ENCODE measurements at places on chromosomes 5 and 9.

DNA sequence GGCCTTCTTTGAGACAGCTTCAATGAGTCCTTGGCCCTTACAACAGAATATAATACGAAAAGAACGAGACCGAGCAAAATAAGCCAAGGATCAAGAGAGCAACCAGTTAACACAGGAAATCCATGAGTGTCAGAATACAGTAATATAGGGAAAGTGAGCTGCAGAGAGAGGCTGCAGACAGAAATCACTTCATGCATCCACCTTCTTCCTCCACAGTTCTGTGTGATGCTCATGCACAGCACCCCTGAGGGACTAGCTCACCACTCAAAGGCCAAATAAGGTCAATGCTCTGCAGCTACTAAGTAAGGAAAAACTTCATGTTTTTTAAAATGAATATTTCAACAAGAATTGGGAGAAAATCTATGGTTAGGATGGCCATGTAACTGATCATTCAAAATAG lies 257.1 kb downstream of the MCTP1 start:
- no peak for DNase-seq

- DNase-seq, result no peak
Observed at GRCh38 chr5:149837680-149838269, 106.8 kb downstream of the PDE6A start.

DNA sequence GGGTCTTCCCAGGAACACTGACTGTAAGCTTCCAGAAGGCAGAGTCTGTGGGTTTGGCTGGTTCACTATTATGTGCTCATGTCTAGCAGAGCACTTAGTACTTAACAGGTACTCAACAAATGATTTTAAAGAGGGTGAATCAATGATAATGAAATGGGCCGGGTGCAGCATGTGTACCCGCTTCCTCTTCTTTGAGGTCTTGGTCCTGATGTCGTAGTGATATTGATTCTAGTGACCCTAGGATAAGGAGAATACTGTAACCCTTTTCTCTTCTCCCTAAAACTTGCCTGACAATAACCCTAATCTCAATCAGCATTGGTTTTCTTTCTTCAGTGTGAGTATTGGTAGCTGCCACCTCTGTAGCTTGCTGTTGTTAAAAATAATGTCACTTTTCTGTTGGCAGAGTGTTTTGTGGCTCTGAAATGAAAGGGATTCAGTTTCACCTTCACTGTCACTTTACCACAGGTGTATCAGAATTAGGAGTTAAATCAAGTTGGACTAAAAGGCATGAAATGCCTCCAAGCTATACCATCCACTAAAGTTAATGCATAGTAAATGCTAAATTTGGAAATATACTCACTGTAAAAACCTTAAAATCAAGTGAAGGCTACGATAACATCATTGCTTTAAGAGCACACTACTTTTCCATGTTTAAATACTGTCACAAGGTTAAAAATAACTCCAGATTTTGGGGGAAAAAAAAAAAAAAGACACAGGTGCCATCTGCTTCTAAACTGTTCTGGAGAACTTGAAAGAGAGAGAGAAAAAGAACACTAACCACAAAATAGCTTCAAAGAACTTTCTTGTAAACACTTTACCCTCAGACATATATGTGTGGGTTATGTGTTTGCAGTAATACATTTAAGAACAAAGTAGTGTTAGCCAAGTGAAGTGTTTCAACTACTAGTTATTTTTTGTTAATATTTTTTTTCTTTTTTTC lies 6.0 kb downstream of the CAMK4 start:
- no peak for DNase-seq

DNA sequence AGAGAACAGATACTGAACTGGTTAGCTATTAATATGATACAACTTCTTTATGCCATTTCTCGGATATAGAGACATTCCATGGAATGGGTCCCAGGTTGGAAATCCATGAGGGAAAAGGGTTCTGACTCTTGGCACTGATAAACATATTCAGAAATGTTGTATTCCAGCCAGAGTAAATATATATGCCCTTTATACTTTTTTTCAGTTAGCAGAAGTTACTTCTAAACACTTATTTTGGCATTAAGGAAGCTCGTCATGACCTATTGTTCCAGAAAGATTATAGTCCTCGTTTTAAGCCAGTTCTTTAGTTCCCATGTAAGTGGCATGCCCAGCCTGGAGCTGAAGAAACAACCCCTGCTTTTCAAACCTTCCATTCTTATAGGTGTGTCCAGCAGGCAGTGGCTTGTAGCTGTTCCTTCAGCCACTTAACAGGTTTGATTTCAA lies 181.6 kb downstream of the CD180 start:
- no peak for DNase-seq

DNA sequence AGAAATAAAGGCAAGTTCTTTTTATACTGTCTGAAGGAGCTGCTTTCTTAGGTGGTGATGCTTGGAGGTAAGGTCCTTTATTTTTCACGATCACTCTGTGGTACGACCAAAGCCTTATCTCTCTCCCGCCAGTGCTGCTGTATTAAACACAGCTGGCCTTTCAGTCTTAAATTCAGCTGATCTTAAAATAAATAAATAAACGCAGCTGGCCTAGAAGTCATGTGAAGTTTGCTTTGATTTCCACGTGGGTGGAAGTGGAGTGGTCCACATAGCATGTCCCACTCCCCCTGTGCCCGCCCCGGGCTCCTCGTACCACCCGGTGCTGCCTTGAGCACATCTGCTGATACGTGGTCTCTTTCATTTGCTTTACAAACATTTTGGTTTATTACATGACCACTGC lies 260.4 kb downstream of the FANCC start:
- DNase-seq, result no peak

DNA sequence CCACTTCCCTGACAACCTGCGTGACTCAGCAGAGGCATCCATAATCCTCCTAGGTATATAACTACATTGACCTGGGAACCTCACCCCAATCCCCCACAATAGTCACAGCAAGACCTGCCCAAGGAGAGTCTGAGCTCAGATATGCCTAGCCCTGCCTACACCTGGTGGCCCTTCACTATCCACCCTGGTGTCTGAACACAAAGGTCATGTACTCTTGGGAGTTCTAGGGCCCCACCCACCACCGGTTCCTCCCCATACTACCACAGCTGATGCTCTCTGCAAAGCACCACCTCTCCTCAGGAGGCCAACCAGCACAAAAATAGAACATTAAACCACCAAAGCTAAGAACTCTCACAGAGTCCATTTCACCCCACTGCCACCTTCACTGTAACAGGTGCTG lies 34.8 kb upstream of the CARTPT start:
- DNase-seq, result no peak

DNA sequence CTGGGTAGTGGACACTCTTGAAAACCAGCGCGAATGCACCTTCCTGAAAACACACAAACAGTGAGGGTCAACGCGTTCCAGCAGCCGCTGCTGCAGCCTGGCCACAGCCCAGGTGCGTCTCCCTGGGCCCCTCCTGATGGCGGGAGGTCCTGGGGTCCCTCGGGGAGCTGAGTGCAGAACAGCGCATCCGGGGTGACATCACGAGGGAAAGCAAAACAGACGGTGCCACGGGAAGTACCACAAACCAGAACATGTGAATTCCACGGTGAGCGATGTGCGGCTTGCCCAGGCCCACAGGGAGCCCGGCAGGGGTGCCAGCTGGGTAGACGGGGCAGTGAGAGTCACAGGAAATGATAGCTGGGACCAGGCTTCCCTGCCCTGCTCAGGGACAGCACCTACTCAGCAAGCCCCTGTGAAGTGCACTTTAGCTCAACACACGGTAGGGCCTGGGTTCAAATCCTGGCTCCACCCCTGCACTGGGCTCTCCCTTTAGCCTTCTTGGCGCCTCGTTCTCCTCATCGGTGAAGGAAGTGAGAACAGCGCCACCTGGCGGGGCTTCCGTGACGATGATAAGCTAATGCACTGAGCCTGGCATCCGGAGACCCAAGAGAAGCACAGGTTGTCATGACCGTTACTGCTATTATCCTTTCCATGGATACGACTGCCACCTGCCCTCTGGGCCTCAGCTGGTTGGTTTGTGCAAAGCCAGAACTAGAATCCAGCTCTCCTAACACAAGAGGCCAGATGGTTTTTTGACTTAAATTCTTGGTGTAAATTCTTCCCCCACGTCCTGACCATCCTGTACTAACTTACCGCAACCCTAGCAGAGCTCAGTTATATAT lies 24.6 kb downstream of the GFPT2 start:
- DNase-seq, result peak; percentile 73

GRCh38 chr9:33377089-33377715 lies 25.2 kb downstream of the AQP7 start:
- no peak for DNase-seq

DNA sequence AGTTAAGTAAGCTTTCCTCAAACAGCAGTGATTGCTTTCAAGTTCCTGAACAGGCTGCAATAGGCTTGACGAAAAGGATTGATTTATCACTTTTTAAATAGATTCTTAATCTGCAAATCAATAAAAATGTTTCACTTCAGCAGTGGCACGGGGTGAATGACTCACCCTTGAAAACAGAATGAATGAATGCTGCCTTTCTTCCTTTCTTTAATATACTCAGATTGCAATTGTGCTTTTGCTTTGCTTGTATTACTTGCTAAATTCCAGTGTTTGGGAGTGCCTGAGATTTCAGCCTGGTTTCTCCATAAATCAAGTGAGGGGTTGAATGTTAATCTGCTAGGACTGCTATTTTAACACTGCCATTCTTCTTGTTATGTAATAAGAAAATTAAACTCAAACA lies 1293.8 kb downstream of the PTPRD start:
- no peak for DNase-seq

DNA sequence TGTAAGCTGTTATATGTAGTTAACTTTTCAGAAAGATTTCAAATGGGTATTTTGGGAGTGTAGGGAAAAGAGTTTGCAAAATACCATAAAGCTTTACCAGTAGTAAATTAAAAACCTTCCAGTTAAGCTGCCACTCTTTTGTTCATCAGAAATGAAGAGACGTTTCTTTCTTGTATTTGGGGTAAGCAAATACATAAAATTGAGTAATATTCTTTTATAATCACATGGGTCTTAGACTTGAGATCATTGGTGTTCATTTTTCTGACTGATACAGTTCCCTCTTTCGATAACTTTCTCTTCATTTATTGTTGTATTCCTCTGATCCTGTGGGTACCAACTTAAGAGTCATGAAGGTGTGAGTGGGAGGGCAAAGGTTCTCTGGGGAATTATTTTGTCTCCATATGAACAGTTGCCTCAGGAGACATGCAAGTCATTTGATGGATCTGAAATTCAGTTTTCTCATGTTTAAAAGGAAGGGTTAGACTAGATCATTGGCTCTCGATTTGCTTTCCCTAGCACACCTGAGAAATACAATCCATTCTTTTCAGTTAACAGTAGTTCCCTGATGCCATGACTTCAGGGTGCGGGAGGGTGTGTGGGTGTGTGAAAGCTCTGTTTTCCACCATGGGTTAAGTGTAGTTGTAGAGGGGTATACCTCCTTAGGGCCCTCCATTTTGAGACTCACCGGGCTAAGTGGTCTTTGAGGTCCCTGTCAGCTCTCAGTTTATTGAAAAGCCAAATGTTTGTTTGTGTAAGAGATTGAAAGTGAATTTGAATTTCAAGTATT lies 47.7 kb downstream of the CNTRL start:
- no peak for DNase-seq

- no peak for DNase-seq
Observed at GRCh38 chr9:93025736-93026135, 32.8 kb upstream of the SUSD3 start.

DNA sequence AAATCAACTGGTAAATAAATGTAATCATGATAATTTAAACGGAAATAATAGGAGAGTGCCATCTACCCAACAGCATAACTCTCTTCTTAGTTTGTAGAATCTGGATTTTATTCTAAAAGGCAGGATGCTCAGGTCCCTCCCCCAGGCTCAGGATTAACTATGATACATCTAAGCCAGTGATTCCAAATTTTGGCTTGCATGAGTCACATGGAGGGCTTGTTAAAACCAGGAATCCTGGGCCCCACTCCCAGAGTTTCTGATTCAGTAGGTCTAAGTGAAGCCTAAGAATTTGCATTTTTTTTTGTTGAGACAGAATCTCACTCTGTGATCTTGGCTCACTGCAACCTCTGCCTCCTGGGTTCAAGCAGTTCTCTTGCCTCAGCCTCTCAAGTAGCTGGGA lies 62.3 kb upstream of the ZFR start:
- no peak for DNase-seq

DNA sequence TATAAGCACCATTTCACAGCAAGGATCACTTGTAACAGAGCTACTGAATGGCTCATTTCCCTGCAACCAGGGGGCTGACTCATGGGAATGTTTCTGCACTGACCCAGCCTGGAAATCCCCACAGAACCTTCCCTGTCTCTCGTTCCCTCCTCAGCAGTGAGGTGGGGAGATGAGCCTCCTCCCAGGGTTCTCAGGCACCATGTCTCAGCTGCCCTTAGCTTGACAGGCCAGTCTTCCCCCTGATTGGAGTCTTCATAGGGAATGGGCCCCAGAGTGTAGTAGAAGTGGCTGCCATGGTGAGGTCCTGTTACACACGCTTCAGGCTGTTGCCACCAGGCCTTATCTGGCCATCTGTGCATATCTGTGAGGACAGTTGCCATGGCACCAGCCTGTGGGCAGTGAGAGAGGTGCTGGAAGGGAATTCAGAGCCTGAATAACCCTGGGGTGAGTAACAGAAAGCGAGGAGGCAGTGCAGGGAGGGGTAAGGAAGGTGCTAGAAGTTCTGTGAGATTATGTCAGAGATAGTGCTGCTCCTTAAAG lies 324.4 kb downstream of the ENC1 start:
- DNase-seq, result no peak

GRCh38 chr5:79513308-79513703 lies 628 bp downstream of the HOMER1 start:
- DNase-seq, result no peak

- DNase-seq, result no peak
Observed at GRCh38 chr5:14143841-14144585, 871 bp downstream of the TRIO start.

GRCh38 chr5:132138260-132138659 lies 64.7 kb downstream of the CSF2 start:
- no peak for DNase-seq

- DNase-seq, result no peak
Observed at GRCh38 chr9:35822926-35823325, 5.6 kb downstream of the FAM221B start.

DNA sequence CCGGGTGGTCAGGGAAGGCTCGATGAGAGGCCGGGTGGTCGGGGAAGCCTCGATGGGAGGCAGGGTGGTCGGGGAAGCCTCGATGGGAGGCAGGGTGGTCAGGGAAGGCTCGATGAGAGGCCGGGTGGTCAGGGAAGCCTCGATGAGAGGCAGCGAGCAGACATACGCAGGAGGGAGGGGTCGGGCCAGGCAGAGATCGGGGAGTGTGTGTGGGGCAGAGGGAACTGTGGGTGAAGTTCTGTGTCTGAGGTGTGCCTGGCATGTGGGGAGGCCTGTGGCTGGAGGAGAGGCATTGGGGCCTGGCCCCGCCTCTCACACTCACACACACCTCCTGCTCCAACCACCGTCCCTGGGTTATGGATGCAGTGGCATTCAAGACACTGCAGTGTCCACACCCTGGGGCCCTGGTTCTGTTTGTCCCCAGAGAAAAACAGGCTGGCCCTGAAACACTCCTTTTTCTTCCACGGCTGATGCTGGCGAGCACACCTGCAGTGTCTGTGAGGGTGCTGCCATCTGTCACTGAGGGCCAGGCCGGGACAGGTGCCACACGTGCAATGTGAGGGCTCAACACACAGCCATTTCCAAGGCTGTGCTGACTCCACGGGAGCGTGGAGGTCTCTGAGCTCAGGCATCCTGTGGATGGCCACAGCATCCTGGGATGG lies 6.5 kb upstream of the PLEKHG4B start:
- DNase-seq, result no peak
